NCI-H69 (cell line): ENCODE measurements at places on chromosomes 16 and 17.

GRCh38 chr17:56274491-56274890 lies 121.2 kb downstream of the ANKFN1 start:
- no peak for DNase-seq

DNA sequence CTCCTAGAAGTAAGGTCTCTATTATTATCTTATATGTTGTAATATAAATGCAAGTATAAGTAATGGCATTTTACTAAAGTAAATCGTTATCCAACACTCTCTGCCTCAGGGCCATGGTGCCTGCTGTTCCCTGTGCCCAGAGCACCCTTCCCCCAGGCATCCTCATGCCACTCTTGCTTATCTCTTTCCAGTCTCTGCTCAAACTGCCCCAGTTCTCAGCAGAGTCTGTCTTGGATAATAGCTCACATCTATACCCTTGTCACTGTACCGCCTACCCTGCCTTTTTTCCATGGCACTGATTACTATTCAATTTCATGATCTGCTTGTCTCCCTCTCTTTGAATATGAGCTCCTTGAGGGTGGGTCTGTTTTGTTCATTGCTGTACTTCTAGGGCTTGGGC lies 31.7 kb downstream of the CDH1 start:
- DNase-seq = no peak

DNA sequence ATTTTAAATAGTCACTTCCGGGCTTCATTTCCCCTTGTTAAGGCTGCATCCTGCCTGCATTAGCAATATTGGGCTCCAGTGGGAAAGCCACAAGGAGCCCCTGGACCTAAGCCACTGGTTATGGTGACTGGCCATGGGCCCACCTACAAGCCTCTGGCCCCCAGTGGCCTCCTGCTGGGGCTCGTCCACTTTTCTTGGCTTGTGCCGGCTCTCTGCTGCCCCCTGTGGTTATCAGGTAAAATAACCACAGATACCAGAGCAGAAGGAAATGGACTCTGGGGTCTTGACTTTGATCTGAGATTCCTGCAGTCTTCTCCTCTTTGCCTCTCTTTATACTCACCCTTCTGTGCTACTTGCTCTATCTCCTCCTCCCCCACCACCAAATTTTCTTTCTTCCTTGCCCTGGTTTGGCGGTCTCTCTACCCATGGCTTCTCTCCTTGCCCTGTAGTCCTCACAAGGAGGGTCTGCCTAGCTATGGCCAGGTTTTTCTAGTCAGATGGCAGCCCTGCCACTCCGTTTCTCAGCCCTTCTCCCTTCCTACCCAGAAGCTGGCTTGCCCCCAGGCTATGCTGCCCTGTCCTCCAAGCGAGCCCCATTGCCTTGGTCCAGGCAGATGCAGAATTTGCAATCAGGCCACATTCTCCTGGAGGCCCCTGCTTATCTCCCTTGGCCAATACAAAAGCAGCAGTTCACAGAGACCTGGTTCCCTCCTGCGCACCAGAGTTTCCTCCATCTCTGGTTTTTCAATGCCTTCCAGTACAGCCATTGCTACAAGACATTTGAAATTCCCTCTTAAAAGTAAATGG lies 82.9 kb upstream of the RCVRN start:
- no peak for DNase-seq

DNA sequence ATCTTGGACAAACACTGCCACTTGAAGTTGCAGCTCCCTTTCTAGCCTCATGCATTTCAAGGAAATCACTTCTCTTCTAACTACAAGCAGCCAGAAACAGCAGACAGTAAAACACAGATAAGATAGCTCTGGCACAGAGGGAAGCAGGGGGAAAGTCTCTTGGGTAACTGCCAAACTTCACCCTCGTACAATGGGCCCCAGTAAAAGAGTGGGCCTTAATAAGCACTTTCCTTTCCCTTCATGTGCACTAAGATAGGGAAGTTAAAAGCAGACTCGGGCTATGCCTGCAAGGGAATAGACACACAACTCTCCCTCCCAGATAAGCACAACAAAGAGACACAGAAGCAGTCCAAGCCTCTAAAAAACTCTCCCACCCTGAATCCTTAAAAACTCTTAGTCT lies 4.2 kb upstream of the KRTAP4-5 start:
- no peak for DNase-seq

- DNase-seq = no peak
Observed at GRCh38 chr16:17370223-17370707, 100.5 kb downstream of the XYLT1 start.

DNA sequence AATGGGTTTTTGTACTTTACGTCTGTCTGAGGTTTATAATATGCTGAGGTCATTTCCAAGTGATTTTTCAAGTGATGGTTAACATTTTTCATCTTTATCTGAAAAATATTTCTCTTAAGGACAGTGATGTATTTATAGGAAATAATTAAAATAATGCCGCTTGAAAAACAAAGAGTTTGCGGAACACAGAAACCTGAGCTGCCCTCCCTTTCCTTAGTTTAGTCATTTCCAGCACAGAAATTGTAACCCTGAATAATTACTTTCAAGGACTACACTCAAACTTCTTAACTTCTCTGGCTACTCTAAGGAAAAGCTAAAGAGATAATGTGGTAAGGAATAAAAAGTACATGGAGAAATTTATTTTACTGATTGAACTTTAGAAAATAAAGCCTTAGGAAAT lies 54.6 kb downstream of the MRTFB start:
- DNase-seq = no peak

GRCh38 chr16:57858635-57859034 lies 56.3 kb upstream of the KIFC3 start:
- DNase-seq = no peak

GRCh38 chr17:72826602-72827001 lies 265.9 kb downstream of the SLC39A11 start:
- DNase-seq = no peak

DNA sequence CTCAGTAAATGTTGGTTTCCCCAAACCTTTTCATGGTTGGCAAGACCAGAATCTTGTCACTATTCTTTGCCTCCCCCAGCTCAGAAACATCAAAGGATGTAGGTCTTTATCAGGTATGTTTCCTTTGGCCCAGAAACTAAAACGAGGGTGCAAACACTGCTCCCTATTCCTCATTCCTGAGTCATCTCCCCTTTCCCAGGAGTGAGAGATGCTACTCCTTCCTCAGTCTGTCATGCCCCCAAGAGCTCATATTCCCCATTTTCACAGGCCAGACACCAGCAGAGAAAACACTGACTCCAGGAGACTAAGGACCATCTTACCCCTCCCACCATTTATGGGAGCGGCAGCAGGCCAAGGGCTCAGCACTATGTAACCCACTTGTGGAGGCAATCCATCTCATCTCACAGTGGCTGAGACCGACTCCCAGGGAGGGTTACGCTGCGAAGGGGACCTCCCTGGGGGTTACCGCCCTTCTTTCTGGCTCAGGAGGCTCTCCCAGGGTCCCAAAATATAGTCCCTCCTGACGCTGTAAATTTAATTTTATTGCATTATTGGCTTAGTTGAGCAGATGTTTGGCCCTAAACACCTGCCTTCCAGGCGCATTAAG lies 1.5 kb downstream of the GEMIN4 start:
- no peak for DNase-seq
